ENCODE measurements at places on chromosomes 16 and 17.

DNA sequence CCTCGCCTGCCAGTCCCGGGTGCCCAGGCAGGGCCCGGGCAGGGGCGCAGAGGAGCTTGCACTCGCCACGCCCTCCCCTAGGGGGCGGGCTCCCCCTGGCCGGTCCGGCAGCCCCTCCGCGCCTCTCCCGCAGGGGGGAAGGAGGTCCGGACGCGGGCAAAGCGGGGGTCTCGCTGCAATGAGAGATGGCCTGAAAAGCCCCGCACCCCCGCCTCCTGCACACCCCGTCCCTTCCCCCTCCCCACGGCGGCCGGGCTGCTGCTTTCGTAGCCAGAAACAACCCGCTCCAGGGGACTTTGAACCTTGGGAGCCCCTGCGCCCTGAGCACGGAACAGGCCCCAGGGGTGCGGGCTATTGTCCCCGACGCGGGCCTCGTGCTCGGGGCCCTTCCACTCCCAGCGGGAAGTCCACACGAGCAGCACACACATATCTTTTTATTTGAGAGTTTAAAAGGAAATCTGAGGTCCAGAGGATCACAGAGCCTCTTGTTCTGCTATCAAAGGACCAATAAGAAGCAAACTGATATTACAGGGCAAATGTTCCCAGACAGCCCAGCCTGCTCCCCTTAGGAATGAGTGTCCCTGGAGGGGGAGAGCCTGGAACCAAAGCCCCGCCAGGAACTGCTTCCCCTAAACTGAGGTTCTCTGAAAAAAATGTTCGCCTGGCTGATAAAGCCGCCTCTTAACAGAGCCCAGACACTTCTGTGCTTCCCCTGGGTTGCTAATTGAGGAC is 5.8 kb upstream of the CBX4 start:
- no peak for DNase-seq

GRCh38 chr17:55760643-55761355 is 9.9 kb downstream of the PCTP start:
- DNase-seq: no peak

DNA sequence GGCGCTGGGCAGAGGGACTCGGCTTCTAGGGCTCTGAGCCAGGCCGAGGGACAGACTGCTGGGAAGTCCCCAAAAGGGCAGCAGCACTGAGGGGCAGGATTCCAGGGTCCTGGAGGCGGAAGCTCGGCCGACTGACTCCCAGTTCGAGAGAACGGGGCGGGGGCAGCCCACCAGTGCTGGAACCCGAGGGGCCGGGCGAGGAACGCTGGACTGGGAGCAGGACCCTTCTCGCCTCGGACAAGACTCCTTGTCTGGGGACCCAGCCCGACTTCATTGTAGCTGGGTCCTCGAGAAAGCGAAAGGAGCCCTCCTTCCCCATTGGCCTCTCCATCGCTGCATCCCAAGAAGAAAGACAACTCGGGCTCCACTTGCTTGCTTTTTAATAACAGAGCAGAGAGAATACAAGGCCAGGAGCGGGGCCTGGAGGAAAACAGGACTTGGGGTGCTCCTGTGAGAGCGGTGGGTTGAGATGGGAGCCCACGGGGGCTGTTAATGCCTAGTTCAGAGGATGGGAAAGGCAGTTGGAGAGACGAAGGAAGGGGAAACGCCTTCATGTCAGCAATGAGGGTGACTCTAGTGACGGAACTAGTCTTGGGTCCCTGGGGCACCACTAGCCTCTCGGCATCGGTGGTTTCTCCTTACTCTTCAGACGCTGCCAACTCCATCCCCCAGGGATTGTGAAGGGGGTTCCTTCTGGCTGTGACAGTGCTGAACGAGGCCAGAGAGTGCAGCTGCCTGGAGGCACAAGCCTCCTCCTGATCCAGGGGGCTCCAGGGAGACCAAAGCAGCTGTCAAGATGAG is 492 bp upstream of the CAMTA2 start:
- DNase-seq: no peak

- DNase-seq: peak; percentile 67
Measured at GRCh38 chr16:22206013-22206841, at the start of gene EEF2K. TSS of gene EEF2K (plus strand) at chr16:22206278. CDS start at chr16:22225730, 19,452 bp downstream.

DNA sequence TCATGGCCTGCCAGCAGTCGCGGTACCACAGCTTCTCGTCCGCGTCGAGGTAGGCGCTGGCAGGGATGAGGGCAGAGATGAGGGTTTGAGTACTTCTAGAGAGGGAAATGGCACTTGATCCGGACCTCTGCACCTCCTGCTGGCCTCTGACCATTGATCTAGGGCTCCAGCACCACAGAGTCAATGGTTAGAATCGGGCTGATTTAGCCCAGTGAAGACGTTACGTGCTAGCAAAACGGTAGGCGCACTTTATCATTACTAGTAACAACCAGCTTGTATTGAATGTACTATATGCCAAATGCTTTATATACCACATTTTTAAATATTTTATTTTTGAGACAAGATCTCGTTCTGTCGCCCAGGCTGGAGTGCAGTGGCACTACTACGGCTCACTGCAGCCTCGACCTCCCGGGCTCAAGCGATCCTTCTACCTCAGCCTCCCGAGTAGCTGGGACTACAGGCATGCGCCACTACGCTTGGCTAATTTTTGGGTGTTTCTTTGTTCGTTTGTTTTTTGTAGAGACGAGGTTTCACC is 526 bp downstream of the TSNAXIP1 start:
- no peak for DNase-seq

GRCh38 chr17:1109606-1110540 is 69.9 kb downstream of the ABR start:
- DNase-seq: no peak

GRCh38 chr16:82149536-82149935 is 20.5 kb downstream of the MPHOSPH6 start:
- no peak for DNase-seq

GRCh38 chr17:66351033-66351432 is 48.6 kb downstream of the PRKCA start:
- no peak for DNase-seq

GRCh38 chr16:17342031-17342430 is 128.7 kb downstream of the XYLT1 start:
- DNase-seq: no peak

DNA sequence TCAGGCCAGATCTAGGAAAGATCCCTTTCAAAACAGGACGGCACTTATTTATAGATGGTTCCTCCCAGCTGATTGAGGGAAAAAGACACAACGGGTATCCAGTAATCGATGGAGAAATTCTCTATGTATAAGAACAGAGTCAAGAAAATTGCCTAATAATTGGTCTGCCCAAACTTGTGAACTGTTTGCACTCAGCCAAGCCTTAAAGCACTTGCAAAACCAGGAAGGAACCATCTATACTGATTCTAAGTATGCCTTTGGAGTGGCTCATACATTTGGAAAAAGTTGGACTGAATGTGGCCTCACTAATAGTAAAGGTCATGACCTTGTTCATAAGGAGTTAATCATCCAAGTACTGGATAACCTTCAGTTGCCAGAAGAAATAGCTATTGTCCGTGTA is 5.9 kb downstream of the HPR start:
- DNase-seq: no peak

- no peak for DNase-seq
Measured at GRCh38 chr17:61294286-61294685, 105.4 kb upstream of the TBX2 start.

GRCh38 chr16:85800321-85800669 is 800 bp downstream of the COX4I1 start:
- DNase-seq: no peak

DNA sequence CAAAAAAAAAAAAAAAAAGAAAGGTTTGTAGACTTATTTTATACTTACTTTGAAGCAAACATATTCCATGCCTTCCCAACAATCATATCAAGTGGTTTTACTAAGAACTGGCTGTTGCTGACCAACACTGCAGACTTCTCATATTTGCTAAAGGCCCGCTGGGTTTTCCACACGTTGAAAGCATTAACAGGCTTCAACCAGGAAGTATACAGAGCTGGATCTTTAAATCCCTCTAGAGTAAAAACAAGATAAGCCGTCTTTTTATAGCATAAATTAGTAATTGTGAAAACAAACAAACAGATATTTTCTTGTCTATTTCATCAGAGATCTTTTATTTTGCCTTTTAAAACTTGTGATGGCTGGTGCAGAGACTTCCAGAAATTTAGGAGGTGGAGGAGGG is 29.1 kb downstream of the TUBD1 start:
- no peak for DNase-seq

- no peak for DNase-seq
Measured at GRCh38 chr16:77409311-77409710, 25.5 kb downstream of the ADAMTS18 start.

DNA sequence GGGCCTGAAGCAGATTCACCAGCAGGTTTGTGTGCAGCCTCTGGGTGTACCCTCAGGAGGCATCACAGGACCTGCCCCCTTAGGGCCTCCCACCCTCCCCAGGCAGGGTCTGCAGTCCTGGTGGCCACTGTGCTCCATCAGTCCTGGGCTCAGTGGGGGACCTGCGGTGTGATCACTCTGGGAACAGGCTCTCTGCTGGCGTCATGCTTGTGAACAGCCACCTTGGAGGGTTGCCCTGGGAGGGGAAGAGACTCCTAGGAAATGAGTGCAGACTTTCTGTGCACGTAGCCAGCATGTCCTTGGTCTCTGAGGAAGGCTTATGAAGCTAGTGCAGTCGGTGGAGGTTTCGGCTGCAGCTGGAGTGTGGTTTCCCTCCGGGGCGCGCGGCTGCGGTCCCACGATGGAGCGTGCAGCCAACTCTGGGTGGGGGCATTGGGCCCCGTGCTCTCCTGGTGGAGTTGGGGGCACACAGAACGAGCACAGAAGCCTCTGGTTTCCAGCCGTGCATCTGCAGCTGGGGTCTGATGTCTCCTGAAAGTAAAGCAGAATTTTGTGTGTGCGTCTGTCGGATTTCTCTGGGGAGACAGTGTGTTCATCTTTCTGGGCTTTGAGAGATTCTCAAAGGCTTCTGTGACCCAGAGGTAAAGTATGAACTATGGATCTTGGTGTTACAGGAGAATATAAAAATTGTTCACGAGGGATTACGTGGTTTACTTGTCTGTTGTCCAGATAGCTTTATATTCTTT is 68.1 kb upstream of the ZNF750 start:
- no peak for DNase-seq

DNA sequence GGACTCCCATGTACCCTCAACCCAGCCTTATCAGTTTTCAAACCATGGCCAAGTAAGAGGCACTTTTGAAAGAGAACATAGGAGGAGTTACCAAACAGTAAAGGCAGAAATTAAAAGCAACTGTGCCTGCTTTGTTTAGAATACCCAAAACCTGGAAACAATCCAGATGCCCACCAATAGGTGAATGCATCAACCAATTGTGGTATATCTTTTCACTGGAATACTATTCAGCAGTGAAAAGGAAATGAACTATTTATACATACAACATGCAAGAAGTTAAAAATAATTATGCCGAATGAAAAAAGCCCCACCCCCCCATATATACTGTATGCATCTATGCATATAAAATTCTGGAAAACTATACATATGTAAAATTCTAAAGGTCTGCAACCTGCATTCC is 37.0 kb downstream of the PITPNC1 start:
- no peak for DNase-seq

- DNase-seq: no peak
Measured at GRCh38 chr17:42781639-42782165, 1.3 kb downstream of the WNK4 start.

- DNase-seq: no peak
Measured at GRCh38 chr16:86229866-86230656, 280.3 kb upstream of the FOXF1 start.

GRCh38 chr17:39653662-39654331 is 11.4 kb upstream of the TCAP start:
- peak; percentile 65 for DNase-seq

GRCh38 chr16:3045758-3046640 is at the start of gene MMP25:
TSS of gene MMP25 (plus strand) at chr16:3046561. CDS start at chr16:3046918, 357 bp downstream.
- DNase-seq: no peak

DNA sequence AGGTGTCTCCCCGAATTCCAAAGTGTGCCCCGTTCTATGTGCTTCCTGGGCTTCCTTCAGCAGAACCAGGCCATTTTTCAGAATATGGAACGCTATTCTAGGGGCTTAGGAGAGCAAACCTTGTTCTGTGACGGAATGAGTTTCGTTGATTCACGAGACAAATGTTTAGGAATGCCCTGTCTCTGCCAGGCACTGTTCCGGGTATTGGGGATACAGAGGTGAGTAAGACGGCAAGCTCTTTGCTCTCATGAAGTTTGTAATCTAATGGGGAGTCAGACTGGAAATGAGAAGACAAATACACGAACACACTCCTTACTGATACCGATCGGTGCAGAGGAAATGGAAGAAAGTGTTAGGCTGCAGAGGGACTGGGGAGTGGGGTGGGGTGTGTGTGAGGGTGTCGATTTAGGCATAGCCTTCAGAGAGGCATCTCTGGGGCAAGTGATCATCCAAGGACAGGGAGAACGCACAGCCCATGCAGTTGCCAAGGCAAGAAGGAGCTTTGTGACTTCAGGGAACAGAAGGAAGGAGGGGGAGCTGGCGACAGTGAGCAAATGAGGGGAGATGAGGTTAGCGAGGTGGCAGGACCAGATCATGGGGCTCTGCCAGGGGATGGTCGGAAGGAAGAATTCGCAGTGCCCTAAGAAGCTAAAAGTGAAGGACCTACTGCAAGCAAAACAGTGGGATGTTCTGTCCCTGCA is 189.6 kb downstream of the MSI2 start:
- DNase-seq: no peak

DNA sequence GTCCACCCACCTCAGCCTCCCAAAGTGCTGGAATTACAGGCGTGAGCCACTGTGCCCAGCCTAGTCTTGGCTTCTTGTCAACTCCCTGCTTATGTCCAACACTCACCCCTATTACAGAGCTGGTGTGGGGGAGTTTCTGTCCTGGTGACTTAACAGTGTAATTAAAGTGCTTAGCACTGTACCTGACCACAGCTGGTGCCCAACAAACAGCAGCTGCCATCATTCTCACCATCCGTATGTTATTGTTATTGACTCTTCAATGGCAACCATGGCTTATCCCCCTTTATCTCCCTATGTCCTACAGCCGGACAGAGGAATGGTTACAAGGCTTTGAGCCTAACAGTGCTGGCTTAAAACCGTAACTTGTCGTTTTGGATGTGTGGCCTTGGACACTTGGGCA is 17.0 kb upstream of the BRCA1 start:
- DNase-seq: no peak

GRCh38 chr16:75317101-75317522 is 65.7 kb upstream of the BCAR1 start:
- no peak for DNase-seq

DNA sequence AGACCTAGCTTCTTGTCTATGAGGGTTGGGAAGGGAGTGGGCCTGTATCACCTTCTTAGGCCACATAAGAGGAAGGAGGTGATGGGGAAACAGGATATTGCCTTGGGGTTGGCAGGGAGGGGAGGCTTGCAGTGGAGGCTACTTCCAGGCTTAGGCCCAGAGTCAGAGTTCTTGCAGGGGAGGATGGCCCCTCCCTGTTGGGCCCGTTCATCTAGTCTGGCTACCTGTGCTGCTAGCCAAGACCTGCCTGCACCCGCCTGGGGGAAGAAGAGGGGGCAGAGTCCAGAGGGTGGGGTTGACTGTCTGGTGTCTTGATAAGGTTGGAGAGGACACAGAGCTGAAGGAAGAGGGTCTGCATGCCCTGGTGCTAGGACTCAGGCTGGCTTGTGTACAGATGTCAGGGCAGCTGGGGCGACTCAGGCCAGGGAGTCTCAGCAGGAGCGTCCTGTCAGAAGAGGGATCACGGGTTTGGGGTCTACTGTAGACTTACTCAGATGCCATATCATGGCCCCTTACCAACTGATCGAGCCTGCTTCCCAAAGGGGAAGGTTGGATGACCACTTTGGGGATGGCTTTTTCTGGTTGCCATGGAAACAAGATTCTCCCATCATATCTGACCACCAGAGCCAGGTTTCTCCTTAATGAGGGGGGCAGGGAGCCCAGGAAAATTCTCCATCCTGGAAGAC is 5.3 kb downstream of the KDM6B start:
- DNase-seq: no peak

- DNase-seq: no peak
Measured at GRCh38 chr17:77446940-77447634, 306.3 kb downstream of the SEC14L1 start.

- no peak for DNase-seq
Measured at GRCh38 chr17:7363311-7363710, 8.4 kb downstream of the TMEM95 start.
